ENCODE measurements at places on chromosomes 6 and 20. TPM values are rescaled to one million over a fixed set of nuclear protein-coding genes. Genes with fewer than 3 reads are reported as not detected.

- no peak for DNase-seq
Observed at GRCh38 chr6:148457137-148457842, 114.7 kb downstream of the SASH1 start.

DNA sequence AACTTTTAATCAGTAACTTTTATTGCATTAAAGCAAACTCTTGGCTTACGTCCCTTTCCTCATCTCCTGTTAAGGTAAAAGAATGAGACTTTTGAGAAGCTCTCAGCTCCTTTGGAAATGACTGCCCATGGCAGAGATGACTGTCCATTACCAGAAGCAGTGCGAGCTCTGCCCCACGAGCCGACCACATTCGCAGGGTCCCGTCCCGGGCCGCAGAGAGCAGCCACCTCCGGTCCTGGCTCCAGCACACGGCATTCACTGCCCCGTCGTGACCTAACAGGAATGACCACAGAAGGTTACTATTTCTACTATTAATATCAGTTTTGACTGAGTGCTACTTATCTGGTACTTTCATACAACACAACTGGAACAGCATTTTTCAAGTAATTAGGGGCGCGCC, 63.4 kb downstream of the WDR27 start:
- no peak for DNase-seq

DNA sequence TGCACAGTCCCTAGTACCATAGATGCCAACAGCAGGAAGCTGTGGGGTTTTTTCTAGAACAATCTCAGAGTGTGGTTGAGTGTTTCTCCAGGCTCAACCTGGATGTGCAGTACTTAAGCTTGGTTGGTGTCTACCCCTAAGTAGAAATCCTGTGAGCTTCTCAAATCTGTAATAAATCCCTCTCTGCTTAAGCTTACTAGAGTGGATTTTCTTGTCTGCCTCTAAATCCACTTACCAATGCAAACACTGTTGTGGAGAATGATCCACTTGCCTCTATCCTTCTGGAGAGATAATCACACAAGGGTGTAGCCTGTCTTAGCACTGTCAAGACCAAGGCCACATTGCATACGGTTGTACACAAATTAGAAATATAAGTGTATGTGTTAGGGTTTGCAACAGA, 43.3 kb upstream of the CLIC5 start:
- no peak for DNase-seq

DNA sequence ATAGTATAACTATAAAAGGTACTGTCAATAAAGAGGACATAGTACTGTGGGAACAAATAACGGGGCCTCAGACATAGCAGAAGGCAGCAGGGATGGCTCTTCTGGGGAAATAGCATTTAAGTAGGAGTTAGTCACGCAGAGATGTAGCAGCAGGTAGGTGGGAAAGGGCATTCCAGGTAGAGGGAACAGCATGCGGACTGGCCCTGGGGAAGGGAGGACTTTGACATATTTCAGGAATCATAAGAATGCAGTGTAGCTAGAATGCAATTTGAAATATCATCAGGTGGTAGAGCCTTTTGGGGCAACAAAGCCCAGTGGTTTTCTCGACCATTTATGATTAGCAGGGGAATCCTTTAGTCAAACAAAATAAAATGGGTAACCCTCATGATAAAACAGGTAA, 191.1 kb downstream of the SLC24A3 start:
- DNase-seq = no peak

DNA sequence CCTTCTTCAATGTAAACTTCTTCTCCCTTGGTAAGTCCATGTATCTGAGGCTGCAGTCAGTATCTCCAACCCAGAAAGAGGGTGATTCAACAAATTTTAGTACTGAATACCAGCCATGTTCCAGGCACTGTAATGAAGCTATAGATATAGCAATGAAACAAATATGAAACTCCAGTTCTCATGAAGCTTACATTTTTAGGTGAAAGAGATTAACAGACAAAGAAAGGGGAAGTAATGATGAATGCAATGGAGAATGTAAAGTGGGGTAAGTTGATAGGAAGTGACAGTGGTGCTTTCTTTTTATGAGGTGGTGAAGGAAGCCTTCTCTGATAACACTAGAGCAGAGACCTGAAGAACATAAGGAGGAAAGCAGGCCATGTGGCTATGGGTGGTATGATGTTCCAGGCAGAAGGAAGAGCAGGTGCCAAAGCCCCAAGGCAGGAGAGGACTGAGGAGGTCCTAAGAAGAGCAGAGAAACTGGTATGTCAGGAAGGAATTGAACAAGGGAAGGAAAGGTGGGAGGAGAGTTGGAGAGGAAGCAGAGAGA, 143.6 kb downstream of the TFAP2B start:
- no peak for DNase-seq

GRCh38 chr6:2197177-2197671, 48.2 kb downstream of the GMDS start:
- no peak for DNase-seq

- peak; percentile 44 for DNase-seq
Observed at GRCh38 chr6:39804466-39805065, 12.4 kb downstream of the DAAM2 start.

- peak; percentile 14 for DNase-seq
Observed at GRCh38 chr20:37822141-37822601, 80.8 kb upstream of the VSTM2L start.

DNA sequence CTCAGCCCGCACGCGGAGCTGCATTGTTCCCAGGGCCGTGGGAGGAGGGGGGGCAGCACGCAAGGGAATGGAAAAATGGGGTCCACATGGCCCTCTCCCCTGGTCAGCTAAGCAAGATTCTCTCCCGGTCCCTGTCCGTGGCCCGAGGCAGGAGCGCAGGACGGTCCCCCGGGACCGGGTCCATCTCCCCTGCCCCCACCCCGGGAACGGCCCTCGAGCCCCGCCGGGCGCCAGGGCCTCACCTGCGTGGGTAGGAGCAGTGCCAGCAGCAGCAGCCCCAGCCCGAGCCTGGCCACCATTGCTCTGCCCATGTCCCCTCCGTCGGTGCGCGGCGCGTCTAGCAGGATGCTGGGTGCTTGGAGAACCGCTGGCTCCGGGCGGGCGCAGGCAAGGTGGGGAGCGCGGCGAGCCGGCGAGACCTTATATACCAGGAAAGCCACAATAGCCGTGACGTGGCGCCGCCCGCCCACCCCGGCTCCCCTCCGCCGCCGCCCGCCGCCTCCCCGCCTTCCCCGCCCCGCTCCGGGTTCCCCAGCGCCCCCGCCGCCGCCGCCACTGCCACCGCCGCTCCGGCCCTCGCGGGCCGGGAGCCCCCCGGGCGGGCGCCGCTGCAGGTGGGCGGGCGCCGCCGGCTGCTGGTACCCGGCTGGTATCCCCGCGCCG, at the start of gene CD24:
Gene CD24, minus strand, starts transcription at position 394 of the 663 bp plus-strand sequence. Its CDS starts 83 bp downstream, at position 311.
- DNase-seq = no peak

DNA sequence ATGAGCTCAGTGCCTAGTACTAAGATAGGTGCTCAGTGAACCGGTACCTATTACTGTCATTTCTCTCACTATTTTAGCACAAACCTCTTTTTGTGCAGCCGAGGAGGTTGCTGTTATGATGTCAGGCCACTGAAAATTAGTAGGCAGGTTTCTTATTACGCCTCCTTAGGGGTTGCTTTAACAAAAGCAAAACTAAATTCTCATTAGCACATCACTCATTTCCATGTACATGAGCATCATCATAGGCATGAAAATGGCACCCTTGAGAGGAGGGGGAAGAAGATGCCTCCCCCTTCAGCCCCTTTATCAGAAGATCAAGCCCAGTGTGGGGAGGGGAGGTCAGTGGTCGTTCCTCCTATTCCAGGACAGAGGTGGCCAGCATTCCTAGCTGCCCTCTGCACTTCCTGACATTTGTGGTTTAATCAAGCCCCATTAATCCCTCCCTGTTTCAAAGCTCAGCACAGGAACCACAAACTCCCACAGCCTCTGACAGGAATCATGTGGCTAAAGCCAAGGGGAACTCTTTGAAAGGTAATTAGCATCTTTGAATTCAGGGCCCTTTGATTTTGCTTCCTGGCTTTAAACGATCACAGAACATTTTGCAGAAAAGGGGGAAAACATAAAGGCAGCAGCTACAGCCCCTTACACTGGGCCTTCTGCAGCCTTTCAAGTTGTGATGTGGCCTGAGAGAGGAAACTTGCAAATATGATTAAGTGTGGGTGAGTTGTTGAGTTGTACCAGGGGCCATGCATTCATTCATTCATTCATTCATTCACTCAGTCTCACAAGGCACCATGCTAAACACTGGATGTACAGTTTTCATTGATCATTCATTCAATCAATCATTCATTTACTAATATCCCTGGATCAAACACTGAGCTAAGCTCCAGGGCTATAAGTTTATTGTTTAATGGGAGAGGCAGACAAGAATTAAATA, 31.9 kb upstream of the PSMF1 start:
- no peak for DNase-seq

DNA sequence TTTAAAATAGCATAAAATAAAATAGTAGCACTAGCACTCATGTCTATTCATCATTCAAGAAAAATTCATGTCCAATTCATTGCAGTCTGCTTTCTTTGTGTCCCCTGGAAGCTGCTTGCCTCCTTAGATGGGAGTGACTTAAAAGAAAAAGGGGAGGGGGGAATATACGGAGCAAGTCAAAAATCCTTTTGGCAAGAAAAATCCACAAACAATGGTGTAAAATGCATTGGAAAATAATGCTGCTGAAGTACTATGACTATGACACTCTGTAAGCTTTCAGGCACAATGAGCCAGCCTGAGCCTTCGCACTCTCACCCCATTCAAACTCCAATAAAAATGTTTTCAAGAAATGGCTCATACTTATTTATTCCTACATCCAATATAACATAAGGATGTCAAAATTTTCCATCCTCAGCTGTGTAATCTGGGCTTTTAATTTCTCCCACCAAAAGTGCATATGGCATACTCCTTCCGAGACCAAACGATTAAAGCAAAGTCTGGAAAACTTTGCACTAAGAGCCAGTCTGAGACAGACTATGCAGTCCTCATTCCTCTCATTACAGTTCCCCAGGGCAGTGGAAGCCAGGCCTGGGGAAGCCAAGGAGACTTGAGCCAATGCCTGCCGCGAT, 790 bp downstream of the NEDD9 start:
- DNase-seq = no peak

DNA sequence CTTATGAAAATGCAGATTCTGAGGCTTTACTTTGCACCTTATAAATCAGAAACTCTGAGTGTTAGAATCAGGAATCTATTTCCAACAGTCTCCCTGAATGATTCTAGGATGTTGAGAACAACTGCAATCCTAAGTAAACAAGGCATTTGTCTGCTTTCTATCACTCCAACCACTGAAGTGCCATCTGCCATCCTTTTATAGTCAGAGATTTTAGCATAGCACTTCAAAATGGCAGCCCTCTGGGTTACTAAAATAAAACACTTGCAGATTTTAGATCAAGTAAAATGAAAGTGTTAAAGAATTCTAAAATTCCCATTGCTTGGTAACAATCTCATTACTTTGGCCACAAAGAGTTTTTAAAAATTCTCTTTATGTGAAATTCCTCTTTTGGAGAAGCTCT, 258.9 kb downstream of the CD109 start:
- no peak for DNase-seq

- no peak for DNase-seq
Observed at GRCh38 chr6:118546880-118547218, 1.2 kb upstream of the PLN start.

DNA sequence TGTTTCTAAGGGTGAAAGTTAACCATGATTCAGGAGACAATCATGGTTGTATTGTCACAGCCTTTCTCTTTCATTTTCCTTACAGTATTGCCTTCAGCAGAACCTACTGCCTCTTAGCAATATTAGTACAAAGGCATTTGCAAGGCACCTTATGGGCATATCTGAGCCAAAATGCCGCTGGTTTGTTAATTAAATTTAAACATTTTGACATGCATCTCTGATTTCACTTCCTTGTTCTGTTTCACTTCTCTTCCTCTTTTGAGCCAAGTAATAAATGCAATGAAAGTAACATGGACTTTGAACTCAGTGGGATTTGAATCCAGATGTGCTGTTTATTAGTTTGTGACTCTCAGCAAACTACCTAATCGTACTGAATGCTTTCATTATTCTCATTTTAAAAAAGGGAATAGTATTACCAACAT, 467.4 kb upstream of the CITED2 start:
- no peak for DNase-seq

DNA sequence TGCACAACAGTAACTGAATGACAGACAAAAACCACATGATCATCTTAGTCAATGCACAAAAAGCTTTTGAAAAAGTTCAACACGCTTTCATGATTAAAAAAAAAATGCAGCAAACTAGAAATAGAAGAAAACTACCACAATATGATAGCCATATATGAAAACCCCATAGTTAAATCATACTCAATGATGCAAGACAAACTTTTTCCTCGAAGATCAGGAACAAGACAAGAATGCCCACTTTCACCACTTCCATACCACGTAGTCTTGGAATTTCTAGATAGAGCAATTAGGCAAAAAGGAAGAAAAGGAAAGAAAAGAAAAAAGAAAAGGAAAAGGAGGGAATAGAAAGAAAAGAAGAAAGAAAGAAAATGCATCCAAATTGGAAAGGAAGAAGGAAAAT, 44.6 kb upstream of the SLC23A2 start:
- DNase-seq = no peak

GRCh38 chr6:6256886-6257285, 63.6 kb downstream of the F13A1 start:
- DNase-seq = no peak

DNA sequence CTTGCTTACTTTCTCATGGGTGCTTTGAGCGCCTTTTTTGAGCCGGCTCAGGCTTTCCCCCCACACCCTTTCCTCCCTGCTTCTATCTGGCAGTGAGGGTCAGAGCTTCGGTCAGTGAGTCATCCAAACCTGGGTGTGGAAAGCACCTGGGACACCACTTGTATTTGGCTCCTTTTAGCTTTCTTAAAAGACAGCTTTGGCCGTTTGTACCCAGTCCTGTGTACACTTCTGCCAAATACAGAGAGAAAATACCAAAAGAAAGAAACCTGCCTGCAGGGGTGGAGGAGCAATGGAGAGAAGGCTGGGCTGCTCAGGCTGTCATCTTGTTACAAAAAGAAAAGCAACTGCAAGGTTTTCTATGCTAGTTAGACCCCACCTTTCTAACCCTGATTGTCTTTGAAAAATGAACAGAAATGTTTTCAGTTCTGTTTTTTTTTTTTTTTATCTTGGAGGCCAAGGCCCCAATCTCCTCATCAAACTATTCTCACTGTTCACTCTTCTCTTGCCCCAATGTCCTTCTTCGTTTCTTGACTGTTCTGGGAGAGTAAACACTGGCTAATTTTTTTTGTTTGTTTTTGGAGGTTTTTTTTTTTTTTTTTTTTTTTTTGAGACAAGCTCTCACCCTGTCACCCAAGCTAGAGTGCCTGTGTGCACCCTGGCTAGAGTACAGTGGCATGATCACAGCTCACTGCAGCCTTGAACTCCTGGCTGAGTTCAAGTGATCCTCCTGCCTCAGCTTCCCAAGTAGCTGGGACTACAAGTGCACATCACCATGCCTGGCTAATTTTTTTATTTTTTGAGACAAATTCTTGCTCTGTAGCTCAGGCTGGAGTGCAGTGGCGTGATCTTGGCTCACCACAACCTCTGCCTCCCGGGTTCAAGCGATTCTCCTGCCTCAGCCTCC, 76.4 kb downstream of the SSR1 start:
- DNase-seq = no peak

- peak; percentile 9 for DNase-seq
Observed at GRCh38 chr6:66896415-66896814, 1189.4 kb upstream of the EYS start.

- DNase-seq = no peak
Observed at GRCh38 chr20:6099819-6100218, 23.0 kb downstream of the FERMT1 start.

OVOL2 gene
- total RNA-seq = 3.1 TPM

ABRACL gene
- 119 TPM for total RNA-seq

TFEB gene
- total RNA-seq = 3.8 TPM

ULBP2 gene
- 6.1 TPM for total RNA-seq

ESF1 gene
- total RNA-seq = 12.9 TPM

All from kidney epithelial cell (primary cell).